Effector CD4-positive, alpha-beta T cell (primary cell): ENCODE measurements at places on chromosomes 16 and 17.

- DNase-seq = no peak
These were observed 428 bp downstream of the PHF12 start for GRCh38 chr17:28950752-28951427.

DNA sequence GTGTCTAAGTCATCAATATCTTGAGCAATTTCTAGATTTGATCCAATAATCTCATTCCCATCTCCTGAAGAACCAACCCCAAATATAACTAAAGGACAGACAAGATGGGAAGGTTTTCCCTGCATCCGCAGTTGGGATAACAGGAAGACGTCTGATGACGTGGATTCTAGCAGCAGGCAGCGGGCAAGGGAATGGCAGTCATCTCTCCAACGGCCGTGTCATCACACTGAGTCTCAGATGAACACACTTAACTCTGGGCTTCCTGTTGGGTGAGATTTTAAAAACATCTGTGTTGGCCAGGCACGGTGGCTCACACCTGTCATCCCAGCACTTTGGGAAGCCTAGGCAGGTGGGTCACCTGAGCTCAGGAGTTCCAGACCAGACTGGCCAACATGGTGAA is 20.9 kb upstream of the TIMP2 start:
- no peak for DNase-seq

- no peak for DNase-seq
These were observed 14.7 kb downstream of the LRRC75A start for GRCh38 chr17:16477255-16477654.

- no peak for DNase-seq
These were observed 98.5 kb downstream of the SOX9 start for GRCh38 chr17:72219137-72219823.

DNA sequence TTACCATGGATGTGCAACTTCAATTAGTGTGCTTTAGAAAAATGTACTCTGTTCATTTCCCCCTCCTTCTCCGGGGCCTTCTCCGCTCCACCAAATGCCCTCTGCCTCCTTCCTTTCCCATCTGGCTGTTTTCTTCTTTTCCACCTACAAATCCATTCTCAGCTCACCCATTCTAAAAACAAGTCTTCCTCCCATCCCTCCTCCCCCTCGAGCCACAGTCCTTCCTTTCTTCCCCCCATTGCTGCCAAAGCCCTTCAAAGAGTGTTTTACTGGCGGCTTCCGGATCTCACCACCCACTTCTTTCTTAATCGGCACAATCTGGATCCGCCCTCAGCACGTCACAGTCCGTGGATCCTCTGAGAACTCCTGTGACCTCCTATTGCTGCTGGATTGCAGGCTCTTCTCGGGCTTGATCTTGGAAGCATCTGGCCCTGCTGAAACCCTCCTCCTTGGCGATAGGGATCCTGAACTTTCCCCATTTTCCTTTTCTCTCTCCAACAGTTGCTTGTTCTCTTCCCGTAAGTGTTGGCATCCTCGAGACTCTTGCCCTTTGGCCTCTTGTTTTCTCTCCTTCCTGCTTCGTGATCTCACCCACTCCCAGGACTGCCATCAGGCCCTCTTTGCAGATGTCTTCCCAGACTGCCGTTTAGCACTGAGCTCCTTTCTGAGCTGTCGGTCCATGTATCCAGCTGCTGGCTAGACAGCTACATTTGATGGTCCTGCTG is 36.0 kb upstream of the FBXO47 start:
- peak; percentile 11 for DNase-seq

DNA sequence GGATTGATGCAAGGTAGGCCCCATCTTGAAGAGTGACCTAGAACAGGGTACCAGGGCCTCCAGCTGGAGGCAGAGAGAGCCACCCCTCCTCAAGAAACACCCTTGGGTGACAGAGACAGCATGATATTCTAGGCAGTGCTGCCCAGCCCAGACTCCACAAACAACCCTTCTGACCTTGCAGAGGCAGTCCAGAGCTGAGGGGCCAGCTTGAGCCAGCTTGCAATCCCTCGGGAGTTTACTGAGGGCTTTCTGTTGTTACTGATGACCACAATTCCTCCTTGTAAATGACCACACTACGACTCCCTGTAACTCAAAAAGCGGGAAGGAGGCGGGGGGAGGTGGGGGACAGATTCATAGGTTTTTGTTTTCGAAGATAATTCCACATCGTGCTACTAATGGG is 18.6 kb upstream of the MNT start:
- no peak for DNase-seq

DNA sequence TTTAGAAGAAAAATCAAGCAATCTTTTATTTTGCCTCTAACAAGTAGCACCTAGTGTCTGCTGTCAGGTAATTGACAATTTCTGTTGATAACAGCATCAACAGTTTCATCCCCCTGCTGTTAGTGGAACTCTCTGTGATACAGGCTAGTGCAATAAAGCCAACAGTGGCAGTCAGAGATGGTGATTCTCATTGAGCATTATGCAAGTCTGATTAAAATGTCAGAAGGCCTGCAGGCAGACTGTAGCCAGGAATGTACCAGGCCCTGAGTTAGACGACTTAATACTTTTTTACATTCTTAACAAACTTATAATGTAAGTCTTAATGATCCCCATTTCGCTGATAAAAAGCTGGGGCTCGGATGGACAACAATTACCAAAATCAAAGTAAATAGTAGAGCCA is 14.6 kb downstream of the CYLD start:
- DNase-seq = no peak

GRCh38 chr17:83062011-83062817 is 17.2 kb upstream of the METRNL start:
- no peak for DNase-seq

GRCh38 chr17:77786740-77787505 is 171.6 kb upstream of the TNRC6C start:
- no peak for DNase-seq
